T-cell (primary cell): ENCODE measurements at places on chromosomes 4 and X. TPM values are rescaled to one million over a fixed set of nuclear protein-coding genes. Genes with fewer than 3 reads are reported as not detected.
A peak's percentile ranks its signal among the peaks of the same experiment; 100 is the strongest.

TEX13B gene
- total RNA-seq = not detected

GRCh38 chr4:77045490-77045889, 30.3 kb downstream of the CCNI start:
- no peak for DNase-seq

DNA sequence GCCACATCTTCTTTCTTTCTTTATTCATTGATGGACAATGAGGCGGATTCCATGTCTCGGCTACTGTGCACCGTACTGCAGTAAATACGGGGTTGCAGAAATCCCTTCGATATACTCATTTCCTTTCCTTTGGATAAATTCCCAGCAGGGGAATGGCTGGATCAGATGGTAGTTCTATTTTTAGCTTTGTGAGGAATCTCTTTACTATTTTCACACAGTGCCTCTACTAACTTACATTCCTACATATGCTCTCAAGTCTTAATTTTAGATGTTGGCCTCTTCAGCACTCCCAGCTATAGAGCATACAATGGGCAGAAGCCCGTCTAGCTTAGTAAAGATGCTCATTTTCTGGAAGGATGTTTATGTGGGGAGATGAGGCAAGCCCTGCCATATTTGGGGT, 317.4 kb downstream of the ASMT start:
- DNase-seq = no peak

BEX4 gene
- 29.4 TPM for total RNA-seq

DNA sequence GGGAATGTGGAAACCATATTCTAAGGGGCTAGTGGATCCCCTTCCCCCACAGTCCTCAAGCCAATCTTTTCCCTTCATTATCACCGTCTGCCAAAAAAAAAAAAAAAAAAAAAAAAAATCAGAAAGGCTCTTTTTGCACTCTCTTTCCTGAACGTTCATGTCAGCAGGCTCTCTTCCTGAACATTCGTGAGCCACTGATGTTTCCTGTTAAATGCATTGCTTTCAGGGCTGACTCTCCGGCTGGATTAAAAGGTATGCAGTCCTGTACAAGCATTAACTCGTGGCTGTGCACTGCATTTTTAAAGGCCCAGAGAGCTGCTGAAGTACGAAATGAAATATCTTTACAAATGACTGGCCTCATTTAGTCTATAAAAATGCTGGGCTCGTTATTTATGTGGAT, 34.0 kb upstream of the TSPAN5 start:
- no peak for DNase-seq

DNA sequence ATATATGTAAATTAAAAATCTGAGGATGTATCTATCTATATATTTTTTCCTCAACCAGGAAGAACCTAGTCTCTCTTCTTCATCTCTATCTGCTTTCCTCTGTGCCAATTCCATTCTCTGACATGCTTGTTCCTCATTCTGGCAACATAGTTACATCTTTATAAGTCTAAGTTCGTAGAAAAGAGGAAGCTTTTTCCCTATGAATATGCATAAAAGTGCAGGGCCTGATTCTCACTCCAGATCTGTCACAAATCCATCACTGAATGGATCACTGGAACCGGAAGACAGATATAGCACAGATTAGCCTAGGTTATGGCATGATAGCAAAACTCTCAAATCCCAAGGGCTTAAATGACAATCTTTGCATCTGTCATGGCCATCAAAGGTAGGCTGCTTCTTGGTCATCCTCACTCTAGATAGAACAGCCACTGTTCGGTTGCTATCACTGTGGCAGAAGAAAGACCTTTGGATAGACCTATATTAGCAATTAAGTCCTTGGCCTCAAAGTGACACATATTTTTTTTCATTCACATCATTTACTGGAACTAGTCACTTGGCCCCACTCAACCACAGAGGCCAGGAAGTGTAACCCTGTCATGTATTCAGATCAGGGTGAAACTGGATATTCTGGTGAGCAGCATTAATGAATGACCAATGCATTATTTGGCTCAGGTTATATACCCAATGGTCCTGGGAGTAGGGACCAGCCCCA, 22.2 kb downstream of the DTHD1 start:
- DNase-seq = no peak

GRCh38 chr4:183602557-183603027, 56.4 kb downstream of the RWDD4 start:
- no peak for DNase-seq

- no peak for DNase-seq
These were observed 184.6 kb downstream of the UGT8 start for GRCh38 chr4:114783215-114783595.

CCDC160 gene
- not detected for total RNA-seq

CDKL5 gene
- 5.2 TPM for total RNA-seq

- no peak for DNase-seq
These were observed 510.1 kb upstream of the AADAT start for GRCh38 chr4:170599894-170600293.

GRCh38 chr4:119210775-119211174, 1.7 kb upstream of the USP53 start:
- DNase-seq = no peak

GRCh38 chr4:80208610-80209339, 11.5 kb downstream of the PRDM8 start:
- DNase-seq = no peak

BRCC3 gene
- total RNA-seq = 17.7 TPM

- no peak for DNase-seq
These were observed 1.6 kb downstream of the FAM13A start for GRCh38 chr4:89055157-89056080.

DNA sequence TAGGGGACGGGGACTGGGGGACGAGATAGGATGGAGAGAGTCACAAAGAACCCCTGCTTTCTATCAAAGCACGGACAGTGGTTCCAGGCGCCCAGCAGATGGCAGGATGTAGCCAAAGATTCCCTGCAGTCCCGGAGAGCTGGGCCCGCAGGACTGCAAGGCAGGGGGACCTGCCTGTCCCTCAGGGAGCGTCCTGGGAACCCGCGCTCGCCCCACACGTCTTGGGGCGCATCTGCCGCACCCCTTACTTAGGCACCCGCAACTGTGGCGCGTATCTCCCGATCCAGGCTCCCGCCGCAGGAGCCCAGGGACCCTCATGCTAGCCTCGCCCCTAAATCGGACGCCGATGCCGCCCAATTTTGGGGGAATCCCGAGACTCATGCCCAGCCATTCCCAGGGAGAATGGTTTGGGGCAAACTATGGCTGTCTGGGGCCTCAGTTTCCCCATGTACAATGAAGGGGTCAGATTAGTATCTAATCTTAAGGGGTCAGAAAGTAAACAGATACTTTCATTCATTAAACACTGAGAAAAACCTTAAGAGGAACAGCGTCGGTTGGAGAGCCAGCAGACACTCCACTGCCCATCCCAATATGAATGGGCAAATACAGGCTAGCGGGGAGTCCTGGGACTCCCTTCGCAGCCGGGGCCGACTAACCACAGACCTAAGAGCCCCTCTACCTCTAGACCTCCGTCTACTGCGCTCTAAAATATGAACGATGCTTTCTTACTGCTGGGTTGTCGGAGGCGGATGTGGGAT, 581 bp upstream of the STK32B start:
- DNase-seq = peak; percentile 22

GRCh38 chrX:30910124-30910860, 21.2 kb upstream of the TAB3 start:
- no peak for DNase-seq

DNA sequence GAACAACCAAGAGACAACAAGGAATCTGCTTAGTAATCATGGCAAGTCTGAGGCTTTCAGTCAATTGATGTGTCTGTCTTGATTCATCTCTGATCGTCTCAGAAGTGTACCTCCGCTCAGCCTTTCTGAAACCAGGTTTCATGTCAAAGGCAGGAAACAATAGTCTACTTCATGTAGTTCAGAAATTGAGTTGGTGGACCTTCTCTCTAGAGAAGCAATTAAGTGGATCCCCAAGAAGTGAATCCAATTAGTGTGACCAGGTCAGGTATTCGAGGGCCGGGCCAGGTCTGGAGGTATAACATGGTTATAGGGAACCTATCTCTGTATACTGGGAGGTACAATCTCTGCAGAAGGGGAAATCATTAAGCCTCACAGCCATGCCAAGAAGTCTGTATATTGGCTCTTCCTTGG, 32.0 kb downstream of the DAPP1 start:
- no peak for DNase-seq

- no peak for DNase-seq
These were observed 133.9 kb downstream of the TET2 start for GRCh38 chr4:105280338-105281123.

KCNE5 gene
- total RNA-seq = not detected

- no peak for DNase-seq
These were observed 28.5 kb upstream of the BANK1 start for GRCh38 chr4:101762025-101762424.

- DNase-seq = no peak
These were observed 323.0 kb downstream of the HNRNPD start for GRCh38 chr4:82050796-82051195.

DNA sequence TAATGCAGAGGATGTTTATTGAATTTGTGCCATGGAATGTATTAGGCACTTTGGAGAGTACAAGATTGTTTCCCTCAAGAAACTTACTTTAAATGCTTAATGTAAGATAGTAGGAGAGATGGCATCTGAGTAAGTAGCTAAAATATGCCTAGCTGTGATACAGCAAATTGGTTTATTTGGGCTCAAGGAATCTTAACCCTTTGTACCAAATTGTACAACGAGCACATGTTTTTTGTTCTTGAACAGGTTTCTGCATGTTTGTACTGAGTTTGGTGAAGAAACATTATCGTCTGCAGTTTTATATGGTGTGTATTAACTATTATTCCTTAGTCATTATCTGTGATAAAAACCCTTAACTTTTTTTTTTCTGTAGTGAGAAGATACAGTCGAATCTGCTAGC, 48.6 kb downstream of the CDS1 start:
- no peak for DNase-seq

LEF1 gene
- total RNA-seq = 776 TPM

DNA sequence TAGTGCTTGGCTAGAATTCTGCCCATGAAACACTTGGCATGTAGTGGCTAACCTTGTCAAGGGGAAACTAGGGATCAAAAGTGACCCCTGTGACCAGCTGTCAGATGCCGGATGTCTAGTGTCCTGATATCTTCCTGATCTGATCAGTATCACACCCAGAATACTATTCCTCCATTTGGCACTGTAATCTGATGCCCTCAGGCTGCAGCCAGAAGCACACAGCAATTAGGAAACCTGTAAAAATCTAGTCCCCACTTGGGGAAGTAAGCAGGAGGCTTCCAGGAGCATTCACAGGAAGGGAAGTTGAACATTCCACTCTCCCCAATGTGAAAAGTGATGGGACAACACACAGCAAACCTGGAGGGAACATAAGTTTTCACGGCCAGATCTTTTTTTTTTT, 125.1 kb downstream of the HS6ST2 start:
- DNase-seq = no peak

GRCh38 chrX:104852241-104852640, 286.2 kb downstream of the IL1RAPL2 start:
- no peak for DNase-seq

DNA sequence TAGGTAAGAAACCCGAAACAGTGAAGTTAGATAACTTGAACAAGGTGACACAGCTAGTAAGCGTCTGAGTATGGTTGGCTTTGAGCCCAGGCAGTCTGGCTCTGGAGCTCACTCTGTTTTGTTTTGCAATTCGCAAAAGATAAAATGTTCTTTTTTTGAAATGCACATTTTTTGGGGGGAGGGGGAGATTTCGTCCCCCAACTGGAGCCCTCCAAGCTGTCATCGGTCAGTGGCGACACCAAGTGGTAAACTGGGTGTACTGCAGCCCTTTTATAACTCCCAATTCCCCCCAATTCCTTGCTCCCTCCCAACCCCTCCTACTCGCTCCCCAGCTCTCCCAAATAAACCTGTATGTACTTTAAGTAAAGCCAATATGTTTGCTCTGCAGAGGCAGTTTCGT, 2.8 kb upstream of the CLCN5 start:
- DNase-seq = no peak

SSX3 gene
- not detected for total RNA-seq

GRCh38 chrX:13891377-13892140, 74.7 kb upstream of the GPM6B start:
- DNase-seq = no peak

DNA sequence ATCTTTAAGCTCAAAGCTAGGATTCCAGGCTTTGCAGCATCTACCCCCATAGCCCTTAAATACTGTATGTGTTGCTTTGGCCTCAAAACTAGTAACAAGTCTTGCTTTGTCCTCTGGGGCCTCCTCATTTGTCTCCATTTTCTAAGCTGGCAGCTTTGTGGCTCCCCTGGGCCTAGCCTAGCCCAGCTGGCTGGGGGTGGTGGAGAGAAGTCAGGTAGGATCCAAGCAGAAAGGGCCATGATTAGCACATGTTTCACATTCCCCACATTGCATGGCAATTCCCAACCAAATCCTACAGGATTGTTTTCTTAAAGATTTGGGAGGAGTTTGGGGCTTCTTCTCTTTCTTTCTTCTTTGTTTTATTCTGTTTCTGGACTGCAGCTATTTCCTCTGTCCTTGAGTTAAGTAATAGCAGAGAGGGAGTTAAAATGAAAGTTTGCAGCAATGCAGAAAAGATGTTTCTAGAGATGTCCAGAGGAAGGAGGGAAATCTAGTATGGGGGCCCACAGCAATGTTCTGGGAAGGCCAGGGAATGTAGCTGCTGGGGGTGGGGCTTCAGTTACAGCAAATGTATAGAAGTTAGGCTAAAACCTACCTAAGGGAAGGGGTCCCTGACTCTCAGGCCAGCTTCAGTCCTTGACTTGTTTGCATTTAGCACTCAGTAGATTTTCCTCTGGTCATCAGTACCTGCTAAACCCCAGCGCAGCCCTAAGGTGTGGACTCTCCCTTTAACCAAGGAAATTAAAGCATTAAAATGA, 92.1 kb downstream of the SHROOM4 start:
- no peak for DNase-seq

- DNase-seq = no peak
These were observed 1516.4 kb upstream of the PABPC4L start for GRCh38 chr4:135718019-135718418.

- no peak for DNase-seq
These were observed 21.8 kb upstream of the CXCL6 start for GRCh38 chr4:73814679-73815078.

GRCh38 chrX:43882294-43882681, at the start of gene MAOB:
TSS of gene MAOB (minus strand) at chrX:43882450. CDS start at chrX:43882299, 151 bp downstream.
- peak; percentile 3 for DNase-seq

DNA sequence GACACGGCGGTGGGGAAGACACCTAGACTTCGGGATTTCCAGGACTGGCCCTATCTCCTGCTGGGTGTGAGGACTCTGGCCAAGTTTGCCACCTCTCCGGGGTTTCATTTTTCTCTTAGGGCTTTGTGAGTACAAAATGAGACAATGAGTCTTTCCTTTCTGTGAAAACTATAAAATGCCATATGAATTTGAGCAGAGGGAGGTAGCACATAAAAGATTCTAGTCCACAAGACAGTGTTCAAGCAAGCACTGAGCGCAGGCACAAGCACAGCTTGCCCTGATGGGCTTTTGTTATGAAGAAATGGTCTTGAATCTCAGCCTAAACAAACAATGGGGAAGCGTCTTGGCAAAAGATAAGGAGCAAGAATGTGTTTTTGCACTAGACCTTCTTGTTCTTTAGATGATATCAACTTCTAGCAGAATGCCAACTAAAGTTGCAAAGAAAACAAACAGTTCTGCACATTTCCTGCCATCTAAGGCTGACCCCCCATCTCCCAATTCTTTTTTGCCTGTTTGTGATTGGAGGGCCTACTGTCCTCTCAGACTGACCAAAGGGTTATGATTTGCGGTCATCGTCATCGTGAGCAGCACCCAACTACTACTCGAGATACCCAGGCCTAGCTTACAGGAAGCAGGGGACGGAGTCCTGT, 73.0 kb upstream of the ZNF518B start:
- no peak for DNase-seq

- DNase-seq = no peak
These were observed 47.0 kb downstream of the BEND2 start for GRCh38 chrX:18173494-18174180.
